Fibroblast of gingiva (primary cell): ENCODE measurements at places on chromosomes 1 and 21.

DNA sequence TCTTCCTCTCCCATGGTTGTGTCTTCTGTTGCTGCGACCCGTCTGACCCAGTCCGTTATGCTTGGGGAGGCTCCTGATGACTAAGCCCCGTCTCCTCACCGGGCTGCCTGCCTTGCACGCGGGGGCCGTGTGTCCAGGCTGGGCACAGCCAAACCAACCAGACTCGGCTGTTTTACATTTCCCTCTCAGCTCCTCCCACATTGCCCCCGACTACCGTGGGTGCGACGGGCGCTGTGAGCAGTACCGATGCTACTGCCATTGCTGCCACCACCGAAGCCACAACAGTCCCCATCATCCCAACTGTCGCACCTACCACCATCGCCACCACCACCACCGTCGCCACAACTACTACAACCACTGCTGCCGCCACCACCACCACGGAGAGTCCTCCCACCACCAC is 46.0 kb upstream of the CNTN2 start:
- no peak for DNase-seq

DNA sequence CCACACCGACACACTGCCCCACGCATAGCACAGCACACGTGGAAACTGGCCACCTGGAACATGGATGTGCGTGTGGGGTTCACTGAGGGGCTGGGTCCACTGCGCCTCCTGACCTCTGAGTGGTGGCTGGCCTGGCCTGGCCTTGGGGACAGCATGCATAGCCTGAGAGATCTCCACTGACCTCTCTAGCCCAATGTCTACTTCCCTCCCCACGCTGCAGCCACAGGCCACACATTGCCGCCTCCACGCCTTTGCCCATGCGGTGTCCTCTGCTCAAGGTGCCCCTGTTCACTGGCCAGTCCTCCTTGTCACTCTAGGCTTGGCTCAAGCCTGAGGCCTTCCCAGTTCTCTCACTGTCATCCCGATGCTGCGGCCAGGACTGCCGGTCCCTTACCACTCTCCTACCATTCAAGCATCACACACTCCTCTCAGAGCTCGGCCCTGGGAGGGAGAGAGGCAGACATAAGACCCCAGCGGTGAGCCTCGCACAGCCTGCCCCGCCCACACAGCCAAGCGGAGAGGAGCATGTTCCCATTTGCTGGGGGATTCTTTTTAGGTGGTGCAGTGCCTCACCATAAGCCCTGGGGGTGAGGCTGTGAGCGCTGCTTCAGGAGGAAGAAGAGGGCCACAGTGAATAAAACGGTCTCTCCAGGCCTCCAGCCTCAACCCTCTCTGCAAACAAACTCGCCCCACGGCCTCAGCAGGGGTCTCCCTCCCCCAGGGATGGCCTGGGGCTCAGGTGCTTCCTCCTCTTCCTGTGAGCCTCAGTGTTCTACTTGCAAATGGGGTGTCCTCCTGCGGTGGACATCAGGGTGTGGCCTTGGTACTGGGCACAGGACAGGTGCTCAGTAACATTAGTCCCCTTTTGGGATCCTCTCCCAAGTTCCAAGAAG is 80.8 kb downstream of the DMRTB1 start:
- no peak for DNase-seq

- peak; percentile 32 for DNase-seq
Observed at GRCh38 chr1:235502601-235503402, 1.4 kb downstream of the B3GALNT2 start.

DNA sequence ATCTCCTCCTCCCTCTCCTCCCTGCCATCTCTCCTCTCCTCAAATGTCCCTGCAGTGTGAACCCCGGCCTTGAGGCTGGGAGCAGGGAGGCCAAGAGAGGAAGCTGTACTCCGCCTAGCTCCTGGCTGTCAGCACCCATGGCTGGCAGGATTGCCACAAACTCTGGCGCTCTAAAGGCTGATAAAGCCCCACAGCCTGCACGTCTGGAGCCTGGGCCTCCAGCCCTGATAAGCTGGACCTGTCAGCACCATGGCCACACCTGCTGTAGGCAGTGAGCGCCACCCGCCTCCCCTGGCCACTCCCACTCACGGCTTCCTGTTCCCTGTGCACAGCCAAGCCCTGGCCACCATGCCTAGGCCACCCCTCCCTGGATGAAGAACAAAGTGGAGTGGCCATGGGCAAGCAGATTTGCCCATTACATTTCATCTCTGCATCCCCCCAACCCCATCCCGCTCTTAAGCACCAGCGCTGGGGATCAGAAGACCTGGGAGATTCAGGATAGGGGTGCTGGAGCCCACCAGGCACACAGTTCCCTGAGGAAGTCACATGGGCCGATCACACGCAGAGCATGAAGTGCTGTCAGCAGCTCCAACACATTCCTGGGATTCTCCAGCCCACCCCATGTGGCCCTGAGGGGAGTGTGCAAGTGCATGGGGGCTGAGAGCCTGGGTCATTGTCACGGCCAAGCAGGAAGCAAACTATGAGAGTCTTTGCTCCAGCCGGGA is 24.2 kb upstream of the NPPB start:
- no peak for DNase-seq

- no peak for DNase-seq
Observed at GRCh38 chr1:2312515-2313301, 78.6 kb downstream of the MORN1 start.

- no peak for DNase-seq
Observed at GRCh38 chr1:208189183-208189582, 55.0 kb downstream of the PLXNA2 start.

DNA sequence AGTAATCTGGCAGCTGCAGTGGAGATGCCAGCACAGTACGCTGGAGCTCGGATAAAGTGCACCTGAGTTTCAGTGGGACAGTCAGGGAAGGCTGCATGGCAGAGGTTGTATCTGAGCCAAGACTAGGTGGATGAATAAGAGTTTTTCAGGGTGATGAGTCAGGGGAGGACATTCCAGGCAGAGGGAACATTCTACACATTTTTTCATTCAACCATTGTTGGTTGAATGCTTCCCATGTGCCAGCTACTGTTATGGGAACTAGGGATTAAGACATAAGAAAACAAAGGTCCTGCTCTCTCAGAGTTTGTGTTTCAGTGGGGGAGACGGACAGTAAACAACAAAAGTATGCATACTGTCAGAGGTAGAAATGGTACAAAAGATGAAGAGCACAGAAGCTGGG is 5.2 kb downstream of the LEPR start:
- DNase-seq = peak; percentile 93
